Activated CD4-positive, alpha-beta T cell treated with anti-CD3 and anti-CD28 coated beads, Interleukin-2, amount 50 U/mL, for 48 hours (primary cell): ENCODE measurements at places on chromosomes 7 and 10.

DNA sequence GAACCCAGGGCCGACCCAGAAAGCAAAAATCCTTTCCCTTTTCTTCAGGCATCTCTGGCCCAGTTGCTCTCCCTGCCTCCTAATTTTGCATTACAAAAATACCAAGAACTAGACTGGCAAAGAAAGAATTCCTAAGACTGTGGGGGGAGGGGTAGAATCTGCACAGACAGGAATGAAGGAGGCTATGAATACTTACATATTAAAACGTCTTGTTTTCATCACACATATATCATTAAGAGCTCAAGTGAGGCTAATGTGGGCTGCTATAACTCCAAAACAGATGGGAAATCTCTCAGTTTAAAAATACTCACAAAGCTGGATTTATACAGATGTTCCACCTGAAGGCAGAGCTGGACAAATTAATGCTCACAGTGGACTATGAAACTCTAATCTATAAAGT, 29.2 kb upstream of the MKX start:
- no peak for DNase-seq

DNA sequence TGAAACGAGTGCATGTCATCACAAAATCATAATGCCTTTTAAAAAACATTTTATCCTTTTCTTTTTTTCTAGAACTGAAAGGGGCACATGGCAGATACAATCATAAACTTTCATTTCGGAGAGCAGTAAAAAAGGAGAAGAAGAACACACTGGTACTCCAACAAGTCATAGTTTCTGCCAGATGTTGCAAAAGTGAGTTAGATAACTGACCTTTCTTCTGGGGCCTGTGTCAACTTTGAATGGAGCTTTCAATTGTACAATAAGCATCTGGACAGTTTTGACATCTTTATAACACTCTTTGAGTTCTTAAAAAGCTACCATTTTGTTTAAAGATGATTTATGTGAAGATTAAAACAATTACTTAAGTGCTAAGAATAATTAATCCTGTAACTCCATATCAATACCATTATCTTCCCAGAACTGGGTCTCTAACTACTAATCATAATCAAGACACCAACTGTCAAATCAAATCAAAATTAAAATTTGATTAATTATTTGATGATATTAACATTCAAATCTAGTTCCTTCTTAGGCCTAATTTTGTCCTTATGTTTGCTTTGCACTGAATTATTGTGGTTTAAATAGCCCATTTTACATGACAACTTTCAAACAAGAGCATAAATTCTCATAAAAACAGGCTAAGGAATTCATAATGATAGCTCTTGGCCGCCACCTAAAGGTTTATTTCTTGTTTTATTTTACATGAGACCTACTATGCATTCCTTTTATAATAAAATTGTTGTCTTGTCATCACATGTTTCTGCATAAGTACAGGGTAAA, 19.5 kb upstream of the ITGB8 start:
- no peak for DNase-seq

DNA sequence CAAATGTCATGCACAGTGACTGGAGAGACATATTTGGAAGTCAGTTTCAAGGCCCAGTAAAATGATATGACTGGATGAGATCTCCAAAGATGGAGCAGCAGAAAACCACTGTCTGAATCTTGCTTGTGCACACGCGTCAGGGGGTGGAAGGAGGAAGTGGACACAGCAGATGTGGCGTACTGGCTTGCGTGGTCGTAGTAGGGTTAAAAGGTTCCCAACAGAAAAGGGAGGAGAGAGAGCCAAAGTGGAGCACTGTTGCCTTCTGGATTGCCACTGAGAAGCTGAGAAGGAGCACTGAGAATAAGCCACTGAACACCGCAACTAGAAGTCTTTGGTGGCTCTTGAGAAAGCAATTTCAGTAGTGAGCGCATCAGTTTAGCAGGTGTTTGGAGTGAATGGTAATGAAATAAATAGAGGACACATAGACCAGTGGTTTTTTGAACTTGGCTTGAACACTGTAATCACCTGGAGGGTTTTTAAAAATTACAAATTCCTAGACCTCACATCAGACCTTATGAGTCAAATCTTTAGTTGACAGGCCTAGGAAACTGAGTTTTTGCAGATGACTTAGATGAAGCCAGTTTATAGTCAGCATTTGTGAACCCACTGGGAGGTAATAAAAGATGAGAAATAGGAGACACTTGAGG, 227.3 kb downstream of the PTEN start:
- DNase-seq = no peak

- DNase-seq = peak; percentile 47
Observed at GRCh38 chr10:79202188-79203013, 133.6 kb downstream of the ZMIZ1 start.

- no peak for DNase-seq
Observed at GRCh38 chr7:121837462-121837861, 35.5 kb upstream of the PTPRZ1 start.

- no peak for DNase-seq
Observed at GRCh38 chr7:7251742-7252141, 69.4 kb downstream of the C1GALT1 start.

DNA sequence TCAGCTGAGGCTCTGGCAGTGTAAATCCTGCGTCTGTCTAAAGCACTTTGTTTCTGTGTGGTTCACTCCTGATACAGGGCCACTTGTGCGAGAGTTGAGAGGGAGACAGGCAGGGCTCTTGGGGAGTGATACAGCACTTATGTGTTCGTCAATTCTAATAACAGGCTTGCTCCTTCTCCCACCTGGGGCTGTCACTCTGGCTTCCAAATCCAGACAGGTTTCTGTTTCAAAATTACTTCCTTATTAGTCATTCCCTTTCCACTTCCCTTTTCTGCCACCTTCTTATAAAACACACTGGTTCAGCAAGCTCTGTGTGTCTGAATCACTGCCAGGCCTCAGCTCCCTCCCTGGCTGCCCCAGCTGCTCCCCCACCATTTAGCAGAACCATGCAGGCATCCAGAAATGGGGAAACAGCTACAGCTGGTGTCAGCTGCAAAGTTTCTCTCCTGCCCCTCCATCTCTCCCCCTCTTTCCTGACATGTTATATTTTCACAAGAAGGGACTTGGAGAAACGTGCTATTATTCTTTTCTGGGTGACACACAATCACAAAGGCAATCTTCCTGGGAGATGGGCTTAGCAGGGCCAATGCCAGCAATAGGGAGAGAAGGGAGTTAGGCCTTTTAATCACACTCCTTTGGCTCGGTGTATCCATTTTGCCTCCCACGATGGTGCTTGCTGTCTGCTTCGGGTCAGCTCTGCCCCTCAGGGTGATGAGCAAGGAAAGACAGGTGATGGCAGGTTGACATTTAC, 58.4 kb upstream of the ZNRF2 start:
- DNase-seq = no peak

DNA sequence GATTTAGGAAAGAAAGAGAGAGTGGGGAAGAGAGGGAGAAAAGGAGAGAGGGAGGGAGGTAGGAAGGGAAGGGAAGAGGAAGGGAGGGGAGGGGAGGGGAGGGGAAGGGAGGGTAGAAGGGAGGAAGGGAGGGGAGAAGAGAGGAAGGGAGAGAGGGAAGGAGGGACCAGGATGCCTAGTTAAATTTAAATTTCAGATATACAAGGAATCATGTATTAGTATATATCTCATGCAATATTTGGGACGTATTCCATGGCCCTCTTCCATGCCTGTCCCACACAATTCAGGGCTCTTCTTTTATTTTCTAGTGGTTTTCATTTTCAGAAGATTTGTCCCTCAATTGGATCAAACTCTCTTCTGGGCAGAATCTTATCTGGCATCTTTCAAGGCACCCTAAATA, 172.4 kb upstream of the PRR15 start:
- DNase-seq = no peak

DNA sequence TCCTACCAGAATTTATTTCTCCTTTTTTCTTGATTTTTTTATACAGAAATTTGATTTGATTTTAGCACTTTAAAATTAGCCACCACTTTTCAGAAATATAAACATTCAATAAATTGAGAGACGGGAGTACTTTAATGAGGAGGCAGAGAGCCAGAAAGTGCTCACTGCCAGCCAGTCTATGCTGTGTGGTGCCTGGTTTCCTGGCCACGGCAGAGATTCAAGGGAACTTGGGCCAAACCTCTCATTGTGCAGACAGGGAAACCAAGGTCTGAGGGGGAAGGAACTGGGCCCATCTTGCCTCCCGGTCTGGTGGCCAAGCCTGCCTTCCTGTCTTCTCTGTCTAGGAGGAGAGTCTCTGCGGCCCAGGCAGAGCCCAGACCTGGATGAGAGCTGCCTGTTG, 25.9 kb downstream of the ADAMTS14 start:
- DNase-seq = no peak

- DNase-seq = peak; percentile 75
Observed at GRCh38 chr10:34638406-34639054, 176.6 kb downstream of the PARD3 start.

DNA sequence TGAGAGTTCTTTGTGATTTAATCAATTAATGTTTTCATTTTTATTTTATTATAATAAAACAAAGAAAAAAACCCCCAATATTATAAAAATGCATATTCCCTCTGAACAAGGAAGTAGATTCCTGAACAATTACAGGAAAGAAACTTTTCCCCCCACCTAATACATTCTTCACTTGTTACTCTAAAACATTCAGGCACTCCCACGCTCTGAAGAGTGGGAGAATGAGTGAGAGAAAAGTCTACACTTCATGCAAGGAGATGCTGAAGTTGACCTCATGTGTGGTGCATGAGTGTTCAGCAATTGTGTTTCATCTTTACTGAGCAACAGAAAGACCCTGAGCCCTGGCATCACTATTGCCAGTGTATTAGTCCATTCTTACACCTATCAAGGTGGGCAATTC, 244.2 kb upstream of the IGFBP3 start:
- no peak for DNase-seq

DNA sequence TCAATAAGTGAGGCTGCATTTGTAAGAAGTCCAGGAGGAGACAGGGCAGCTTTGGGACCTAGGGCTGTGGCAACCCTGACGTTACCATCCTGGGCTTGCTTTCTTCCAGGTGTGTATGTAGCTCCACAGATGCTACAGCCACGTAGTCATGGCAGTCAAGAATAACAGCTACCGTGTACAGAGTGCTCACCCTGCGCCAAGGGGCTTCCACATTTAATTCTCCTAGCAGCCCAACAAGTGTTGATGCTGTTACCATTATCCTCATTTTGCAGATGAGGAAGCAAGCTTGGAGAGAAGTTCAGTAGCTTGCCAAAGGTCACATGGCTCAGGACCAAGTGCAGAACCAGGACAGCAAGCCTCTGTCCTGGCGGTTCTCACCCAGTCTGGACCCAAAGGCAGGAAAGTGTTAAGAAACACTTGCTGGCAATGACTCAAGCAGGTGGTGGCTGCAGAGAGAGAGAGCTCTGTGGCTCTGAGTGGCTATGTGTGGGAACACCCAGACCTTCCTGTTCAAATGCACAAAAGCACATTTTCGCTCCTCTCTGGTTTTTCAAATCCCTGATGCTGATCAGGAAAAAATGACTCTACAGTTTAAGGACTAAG, 89.8 kb downstream of the CREM start:
- DNase-seq = peak; percentile 46

DNA sequence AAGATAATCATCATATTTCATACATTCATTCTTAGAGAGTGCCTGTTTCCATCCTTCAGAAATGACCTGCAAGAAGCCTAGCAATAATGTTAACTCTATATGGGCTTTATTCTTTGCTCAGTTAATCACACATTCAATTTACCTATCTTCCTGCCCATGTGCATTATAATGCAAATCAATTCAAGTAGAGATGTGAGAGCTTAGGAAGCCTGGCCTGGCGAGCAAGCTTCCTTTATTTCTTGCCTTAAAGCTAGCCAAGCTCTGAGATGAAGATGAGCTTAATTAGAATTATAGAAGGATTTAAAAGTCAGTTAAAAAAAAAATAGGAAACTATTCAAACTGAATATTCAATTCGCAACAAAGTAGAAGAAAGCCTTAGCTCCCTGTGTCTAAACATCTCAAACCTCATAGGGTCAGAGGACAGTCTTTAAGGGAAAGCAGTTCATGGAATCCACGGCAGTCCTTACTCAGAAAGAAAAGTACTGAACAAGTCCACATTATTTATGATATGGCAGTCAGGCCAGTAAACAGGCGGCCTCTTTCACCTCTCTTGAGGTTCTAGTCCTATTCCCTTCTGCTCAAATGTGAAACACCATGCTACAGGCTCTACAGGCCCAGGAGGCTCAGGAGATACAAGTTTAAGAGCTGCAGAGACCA, 214.1 kb downstream of the TFEC start:
- no peak for DNase-seq

DNA sequence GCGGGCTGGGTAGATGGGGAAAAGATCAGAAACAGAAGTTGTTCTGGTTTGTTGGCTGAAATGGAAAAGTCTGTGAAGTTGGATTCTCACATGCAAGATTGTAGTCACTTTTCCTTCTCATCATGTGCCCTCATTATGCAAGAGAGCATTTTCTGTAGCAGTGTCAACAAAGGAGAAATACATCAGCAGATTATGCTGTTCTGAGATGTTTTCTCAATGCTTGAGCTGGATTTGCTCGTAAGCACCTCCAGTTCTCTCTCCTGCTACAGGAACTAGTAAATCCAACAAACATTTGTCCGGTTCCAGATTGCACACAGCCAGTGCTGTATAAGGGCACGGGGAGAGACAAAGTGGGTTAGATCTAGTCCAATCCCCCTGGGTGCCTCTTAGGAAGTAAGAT, 90.0 kb downstream of the GATA3 start:
- no peak for DNase-seq

DNA sequence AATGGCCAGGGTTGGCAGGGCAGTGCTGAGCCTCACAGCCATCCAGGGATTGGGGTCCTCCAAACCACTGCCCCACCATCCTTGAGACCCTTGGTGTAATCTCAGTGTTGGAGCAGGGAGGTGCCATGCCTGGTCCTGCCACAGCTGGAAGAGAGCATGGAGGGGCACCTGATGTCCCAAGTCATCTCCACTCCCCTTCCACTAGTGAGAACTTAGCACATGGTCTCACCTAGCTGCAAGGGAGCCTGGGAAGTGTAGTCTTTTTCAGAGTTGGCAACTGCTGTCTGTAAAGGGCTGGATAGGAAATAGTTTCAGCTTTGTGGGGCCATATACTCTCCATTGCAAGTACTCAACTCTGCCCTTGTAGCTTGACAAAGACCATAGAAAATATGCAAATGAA, 238.7 kb downstream of the RPS24 start:
- DNase-seq = no peak

GRCh38 chr10:71720288-71720687, 710 bp upstream of the C10orf105 start:
- no peak for DNase-seq

DNA sequence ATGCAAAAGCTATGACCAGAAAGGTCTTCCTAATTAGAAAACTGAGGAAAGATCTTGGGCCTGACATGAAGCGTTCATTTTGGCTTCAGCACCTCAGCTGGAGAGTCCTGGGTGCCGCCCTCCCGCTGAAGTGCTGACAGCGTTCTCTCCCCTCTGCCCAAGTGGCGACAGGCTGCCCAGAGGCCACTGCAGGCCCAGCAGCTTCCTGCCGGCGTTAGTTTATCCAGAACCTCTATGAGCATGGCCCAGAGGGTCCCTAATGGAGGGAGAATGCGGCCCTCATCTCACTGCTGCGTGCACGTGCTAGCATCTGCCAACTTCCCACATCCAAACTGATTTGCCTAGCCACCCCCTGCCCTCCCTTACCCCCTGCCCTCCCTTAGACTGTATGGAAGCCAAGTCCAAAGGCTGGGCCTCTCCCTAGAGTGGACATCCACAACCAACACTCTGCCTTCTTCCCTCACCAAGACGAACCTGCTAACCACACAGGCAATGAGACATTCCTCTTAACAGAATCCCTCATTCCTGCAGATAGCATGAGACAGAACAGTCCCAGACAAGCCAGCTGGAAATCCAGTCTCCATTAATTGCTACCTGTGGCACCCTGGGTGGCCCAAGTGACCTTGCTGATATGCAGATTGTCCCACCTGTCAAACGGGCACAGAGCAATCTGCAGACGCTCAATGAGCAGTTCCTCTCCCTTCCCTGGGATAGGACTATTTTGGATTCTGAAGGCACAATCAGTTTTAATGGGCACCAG, 108.4 kb downstream of the C10orf90 start:
- DNase-seq = no peak
